ENCODE measurements at places on chromosomes 7 and 10.

DNA sequence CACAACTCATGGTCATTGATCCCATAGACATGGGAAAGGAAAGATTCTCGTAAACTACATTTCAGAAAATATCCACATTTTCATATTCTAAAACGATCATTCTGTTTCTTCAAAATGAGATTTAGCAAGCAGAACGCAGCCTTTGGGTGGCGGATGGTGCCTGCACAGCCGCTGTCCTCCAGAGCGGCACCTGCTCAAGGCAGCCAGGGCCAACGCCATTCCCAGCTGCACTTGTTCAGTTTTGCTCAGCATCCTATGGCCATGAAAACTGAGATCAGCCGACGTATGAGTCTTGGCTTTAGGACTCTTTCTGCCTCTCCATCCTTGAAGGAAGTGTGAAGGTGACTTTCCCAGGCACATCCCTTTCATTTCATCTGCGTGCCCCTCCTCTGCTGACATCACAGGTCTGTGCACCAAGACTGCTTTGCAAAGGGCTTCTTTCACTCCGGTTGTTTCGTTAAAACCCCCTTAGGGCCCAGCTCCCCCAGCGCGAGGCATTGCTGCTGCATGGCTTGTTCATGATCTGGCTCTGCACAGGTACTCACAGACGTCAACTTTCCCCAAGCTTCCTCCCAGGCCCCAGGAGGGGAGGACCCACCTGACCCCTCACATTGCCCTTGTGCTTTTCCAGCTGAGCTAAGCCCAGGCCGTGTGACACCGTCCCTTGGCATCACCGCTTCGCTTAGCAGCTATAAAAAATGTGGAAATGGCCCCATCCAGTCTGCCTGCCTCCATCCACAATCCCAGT is 37.2 kb downstream of the TCERG1L start:
- no peak for DNase-seq

GRCh38 chr10:53808677-53809372 is 992.2 kb downstream of the PCDH15 start:
- DNase-seq: no peak

DNA sequence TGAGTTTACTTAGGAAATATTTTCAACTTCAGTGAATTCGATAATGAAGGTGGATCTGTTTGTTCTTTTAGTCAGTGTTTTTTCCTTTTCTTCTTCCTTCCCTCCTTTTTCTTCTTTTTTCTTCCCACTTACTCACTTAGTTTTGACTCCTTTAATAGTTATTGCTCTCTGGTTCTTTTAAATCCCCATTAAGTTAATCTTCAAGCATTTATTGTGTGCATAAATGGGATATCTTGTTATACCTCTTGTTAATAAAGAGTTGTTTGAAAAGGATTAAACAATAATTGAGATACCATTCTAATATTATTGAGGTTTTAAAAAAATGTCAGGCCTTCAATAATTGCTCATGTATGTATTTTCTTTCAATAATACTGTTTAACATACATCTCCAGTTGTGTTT is 19.5 kb downstream of the STAM start:
- no peak for DNase-seq

- no peak for DNase-seq
Observed at GRCh38 chr7:115822801-115823200, 207.8 kb downstream of the TFEC start.

- DNase-seq: no peak
Observed at GRCh38 chr10:69867699-69868558, 66.2 kb downstream of the COL13A1 start.

- no peak for DNase-seq
Observed at GRCh38 chr10:128929131-128929530, 537.9 kb upstream of the MGMT start.

GRCh38 chr10:12208460-12208859 is 12.5 kb downstream of the CDC123 start:
- no peak for DNase-seq

GRCh38 chr10:126670056-126670894 is at the start of gene C10orf90:
TSS of gene C10orf90 (minus strand) at chr10:126670693. CDS start at chr10:126670480, 213 bp downstream.
- no peak for DNase-seq

- DNase-seq: no peak
Observed at GRCh38 chr10:74255214-74255613, 104.2 kb downstream of the ADK start.

DNA sequence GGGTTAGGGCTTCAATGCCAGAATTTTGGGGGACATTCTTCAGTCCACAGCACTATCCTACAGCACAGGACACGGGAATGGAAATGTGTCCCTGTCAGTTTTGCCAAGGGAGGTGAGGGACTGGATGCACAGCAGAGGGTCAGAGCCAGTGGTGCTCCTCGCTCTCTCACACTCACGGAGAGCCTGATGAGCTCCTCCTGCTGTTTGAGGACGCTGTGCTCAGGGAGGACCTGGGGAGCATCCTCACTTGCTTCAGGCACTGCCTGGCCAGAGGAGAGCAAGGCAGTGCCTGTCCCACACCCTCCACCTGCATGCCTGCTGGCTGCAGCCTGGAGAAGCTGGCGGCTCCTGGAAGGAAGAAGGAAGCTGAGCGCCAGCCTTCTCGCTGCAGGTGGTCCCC is 58.6 kb downstream of the RAMP3 start:
- DNase-seq: no peak

DNA sequence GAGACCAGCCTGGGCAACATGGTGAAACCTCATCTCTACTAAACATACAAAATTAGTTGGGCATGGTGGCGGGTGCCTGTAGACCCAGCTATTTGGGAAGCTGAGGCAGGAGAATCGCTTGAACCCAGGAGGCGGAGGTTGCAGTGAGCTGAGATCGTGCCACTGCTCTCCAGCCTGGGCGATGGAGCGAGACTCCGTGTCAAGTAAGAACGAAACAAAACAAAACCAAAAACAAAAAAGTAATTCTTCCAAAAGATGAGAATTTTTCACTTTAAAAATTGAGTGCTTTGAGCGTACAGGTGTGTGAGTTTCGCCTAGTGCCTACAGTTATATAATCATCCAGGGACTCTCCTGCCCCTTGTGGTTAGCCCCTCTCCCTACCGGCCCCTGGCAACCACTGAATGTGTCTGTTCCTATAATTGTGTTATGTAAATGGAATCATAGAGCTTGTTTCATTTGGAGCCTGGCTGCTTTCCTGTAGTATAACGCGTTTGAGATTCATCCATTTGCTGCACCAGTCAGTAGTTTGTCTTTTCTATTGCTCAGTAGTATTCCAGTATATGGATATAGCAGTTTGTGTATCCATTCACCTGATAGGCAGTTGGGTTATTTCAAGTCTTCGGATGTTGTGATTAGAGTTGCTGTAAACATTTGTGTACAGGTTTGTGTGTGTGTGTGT is 80.0 kb downstream of the RBM33 start:
- DNase-seq: no peak

- DNase-seq: no peak
Observed at GRCh38 chr10:96618653-96619052, 31.8 kb upstream of the TM9SF3 start.

DNA sequence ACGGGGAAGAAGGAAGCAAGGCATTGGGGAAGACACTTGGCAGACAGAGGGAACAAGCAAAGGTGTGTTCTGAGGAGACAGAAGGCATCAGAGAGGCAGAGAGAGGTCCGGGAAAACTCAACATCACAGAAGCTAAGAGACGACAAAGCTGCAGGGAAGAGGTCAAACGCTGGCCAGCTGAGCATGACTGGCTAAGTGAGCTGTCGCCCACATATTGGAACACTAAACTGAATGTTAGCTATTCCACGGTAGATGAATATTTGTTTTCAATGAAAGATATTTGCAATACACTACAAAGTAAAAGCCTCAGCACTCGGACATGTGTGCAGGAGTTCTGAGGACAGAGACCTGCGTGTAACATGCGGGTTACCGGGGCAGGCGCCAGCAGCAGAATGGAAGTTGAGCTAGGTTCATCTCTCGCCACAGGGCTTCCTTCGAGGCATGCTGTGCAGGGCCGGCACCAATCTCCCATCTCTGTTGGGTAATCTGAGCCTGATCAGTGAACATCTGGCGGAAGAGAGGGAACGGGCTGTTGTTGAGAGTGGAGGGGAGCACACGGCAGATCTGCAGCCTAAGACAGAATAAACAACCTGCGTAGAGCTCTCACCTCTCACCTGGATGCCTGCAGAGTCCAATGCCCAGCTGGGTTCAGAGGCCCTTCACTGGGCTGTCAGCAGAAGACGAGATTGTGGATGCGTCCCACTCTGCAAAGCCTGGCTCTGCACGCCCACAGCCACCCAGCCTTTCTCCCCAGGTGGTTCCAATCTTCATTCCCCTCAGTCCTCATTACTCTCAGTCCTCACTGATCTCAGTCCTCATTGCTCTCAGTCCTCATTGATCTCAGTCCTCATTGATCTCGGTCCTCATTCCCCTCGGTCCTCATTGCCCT is 35.9 kb downstream of the INSIG1 start:
- DNase-seq: no peak

DNA sequence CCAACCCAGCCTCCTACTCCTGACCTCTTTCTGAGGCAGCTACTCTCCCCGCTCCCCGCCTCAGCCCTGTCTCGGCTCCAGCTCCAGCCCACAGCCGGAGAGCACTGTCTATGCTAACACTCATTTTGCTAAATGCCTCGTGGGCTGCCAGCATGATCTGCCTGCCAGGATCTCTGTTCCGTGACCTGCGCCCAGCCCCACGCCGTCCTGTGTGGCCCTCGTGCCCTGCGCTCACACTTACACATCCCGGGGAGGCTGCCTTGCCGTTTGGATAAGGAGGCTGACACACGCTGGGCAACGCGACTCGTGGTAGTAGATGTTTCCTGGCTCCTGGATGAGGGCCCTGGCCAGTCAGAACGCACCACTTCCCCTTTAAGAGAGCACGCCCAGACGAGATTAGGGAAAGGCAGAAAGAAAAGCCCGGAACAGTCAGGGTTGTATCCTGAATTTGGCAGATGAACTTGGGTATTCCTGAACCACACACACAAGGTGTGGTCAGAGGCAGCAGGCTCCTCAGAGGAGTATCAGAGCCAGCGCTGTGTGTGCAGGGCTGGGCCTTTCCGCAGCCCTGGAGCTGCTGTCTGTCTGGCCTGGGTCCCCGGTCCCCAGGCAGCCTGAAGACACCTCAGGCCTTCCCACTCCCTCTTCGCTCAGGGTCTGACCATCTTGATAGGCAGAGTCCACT is 97.7 kb upstream of the EFCAB10 start:
- DNase-seq: peak; percentile 5

GRCh38 chr7:84658286-84658685 is 463.7 kb upstream of the SEMA3A start:
- DNase-seq: no peak

GRCh38 chr7:18538554-18539250 is 43.2 kb downstream of the HDAC9 start:
- DNase-seq: no peak

GRCh38 chr10:10007957-10008356 is 1009.7 kb upstream of the CELF2 start:
- no peak for DNase-seq

DNA sequence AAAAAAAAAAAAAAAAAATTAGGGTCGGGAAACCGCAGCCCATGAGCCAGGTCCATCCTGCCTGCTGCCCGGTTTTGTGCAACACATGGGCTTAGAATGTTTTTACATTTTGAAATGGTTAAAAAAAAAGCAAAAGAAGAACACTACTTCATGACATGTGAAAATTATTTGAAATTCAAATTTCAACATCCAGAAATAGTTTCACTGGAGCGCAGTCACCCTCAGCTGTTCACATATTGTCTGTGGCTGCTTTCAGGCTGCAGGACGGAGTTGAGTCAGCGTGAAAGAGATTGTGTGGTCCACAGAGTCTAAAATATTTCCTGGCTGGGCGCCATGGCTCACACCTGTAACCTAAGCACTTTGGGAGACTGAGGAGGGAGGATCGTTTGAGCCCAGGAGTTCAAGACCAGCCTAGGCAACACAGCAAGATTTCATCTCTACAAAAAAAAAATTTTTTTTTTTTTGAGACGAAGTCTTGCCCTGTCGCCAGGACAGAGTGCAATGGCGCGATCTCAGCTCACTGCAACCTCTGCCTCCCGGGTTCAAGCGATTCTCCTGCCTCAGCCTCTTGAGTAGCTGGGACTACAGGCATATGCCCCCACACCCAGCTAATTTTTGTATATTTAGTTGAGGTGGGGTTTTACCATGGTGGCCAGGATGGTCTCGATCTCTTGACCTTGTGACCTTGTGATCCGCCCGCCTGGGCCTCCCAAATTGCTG is 63.9 kb upstream of the ECHDC3 start:
- no peak for DNase-seq

DNA sequence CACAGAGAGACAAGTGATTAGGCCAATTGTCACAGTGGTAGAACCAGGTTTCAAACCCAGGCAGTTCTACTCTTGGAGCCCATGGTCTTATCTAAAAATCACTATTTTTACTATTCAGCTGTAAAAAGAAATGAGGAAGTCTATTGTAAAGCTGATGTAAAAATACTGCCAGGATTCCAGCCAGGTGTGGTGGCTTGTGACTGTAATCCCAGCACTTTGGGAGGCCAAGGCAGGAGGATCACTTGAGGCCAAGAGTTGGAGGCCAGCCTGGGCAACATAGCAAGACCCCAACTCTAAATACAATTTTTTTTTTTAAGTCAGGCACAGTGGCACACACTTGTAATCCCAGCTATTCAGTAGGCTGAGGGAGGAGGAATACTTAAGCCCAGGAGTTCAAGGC is 40.4 kb downstream of the HIP1 start:
- DNase-seq: no peak

GRCh38 chr10:92222603-92223262 is 68.1 kb downstream of the CPEB3 start:
- no peak for DNase-seq

GRCh38 chr7:107958764-107959526 is 44.0 kb downstream of the LAMB1 start:
- no peak for DNase-seq

- no peak for DNase-seq
Observed at GRCh38 chr10:132152896-132153580, 33.7 kb upstream of the DPYSL4 start.

DNA sequence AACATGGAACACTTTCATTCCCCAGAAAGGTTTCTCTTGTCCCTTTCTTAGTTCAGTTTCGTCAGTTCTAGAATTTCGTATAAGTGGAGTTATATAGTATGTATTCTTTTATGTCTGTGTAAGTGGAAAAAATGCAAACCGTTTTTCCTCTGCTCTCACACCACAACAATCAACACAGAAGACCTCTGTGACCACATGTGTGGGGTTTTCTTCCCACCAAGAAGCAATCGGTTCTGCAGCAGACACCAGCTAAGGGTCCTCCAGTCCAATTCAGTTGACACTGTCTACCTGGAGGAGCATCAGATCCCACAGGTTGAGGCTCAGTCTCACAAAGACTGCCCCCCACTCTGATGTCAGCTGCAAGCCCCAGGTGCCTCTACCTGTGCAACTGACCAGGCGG is 6.2 kb downstream of the CDC123 start:
- no peak for DNase-seq

GRCh38 chr7:104206841-104207240 is 972 bp downstream of the ORC5 start:
- no peak for DNase-seq
